ENCODE measurements at places on chromosomes 11 and 22. TPM values are rescaled to one million over a fixed set of nuclear protein-coding genes. Genes with fewer than 3 reads are reported as not detected.

OR6A2 gene
- total RNA-seq, result 0.56 TPM

LRRC56 gene
- total RNA-seq, result 2.6 TPM

MUC5AC gene
- not detected for total RNA-seq

BDNF gene
- total RNA-seq, result 0.42 TPM

DNA sequence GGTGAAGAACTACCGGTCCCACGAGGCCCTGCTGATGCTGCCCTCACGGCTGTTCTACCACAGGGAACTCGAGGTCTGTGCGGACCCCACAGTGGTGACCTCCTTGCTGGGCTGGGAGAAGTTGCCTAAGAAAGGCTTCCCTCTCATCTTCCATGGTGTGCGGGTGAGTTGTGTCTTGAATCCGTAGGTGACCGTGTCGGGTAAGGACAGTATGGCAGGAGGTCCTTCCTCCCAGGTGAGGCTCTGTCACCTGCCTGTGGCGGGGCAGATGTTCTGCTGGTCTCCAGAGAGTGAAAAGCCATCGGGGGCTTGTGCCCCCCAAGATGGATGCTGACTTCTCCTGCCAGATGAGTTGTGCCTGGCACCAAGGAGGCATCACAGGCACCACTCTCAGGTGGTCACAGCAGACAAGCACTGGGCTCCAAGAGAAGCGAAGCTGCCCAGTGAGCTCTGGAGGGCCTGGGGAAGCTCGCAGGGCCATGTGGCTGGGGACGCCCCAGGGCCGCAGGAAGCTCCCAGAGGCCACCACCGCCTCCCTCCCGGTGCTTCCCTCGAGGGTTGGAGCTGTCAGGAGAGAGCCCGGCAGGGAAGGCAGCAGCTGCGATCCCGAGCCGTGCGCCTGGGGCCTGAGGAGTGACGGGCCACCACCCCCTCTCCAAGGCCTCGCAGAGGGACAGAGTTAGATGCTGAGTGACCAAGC is 17.3 kb upstream of the PANX2 start:
- peak; percentile 14 for DNase-seq

DNA sequence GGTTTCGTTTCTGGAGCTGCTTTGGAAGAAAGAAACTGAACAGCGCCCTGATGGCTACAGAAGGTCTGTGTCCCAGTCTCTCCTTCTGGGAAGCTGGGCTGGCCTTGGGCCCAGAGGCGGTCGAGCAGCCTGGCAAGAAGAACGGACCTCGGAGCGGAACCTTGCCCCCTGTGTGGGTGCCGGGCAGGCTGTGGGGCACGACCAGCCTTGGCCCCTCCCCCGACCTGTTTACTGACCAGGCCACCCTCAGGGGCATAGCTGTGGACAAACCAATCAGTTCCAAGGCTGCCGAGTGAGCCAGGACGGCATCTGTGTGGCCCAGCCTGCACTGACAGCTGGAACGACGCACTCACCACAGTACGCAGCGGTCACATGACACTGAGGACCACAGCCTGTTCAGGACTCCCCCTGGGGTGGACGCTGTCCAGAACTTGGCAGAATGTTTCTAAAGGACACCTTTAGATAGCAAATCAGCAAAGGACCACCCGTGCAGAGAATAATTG is 7.2 kb downstream of the PIM3 start:
- peak; percentile 76 for DNase-seq

GRCh38 chr11:113417428-113417827 is 29.8 kb downstream of the ANKK1 start:
- no peak for DNase-seq

DNA sequence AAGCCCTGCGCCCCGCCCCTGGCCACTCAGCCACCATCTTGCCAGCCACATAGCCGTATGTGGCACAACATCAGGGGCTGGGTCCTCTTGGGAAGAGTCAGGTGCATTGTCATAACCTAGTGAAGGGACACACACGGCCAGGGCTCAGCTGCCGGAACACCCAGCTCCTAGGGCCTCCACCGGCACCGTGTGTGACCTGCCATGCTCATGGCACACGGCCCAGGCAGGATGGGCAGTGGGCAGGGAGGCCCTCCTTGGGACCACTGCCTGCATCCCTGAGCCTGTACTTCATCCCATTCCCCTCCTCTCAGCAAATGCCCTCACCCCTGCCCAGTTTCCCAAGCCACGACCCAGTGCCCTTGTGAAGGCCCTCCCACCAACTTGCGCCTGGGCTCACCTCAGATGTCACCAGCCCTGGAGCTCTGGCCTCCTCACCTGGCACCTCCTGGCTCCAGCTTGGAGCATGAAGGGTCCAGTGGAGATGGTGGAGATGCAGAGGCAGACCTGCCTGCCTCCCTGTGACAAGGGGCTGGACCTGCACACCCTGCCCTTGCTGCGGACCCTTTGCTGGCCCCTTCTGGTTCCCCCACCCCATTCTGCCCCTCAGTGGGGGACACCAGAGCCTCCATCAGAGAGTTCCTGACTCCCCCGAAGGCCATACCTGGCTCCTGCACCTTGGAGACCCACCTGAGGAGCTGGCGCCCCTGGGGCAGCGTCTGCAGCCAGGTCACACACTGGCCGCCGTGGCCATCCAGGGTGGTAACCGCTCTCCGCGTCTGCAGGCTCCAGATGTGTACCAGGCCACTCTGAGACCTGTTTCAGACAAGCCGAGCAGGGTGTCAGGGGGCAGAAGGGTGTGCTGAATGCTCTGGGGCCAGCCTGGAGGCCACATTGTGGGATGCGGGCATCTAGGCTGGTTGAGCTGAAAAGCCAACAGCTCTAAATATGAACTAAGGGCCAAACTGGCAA is 34.5 kb downstream of the GNB1L start:
- no peak for DNase-seq

DNA sequence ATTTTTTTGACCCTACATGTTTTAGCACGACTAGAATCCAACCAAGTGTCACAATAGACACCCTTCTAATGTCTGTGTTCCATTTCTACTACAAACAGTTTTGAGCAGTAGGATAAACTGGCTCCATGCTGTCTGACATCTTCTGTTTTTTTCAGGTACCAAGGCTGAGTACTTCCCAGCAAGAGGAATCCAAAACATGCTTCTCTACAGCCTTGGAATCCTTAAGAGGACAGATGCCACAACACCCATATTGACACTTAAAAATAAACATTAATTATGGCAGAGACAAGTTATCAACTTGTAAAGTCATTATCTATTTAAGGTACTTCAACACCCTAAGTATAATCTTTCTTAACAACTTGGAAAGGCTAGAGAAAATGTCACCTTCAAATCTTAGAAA is 54.2 kb downstream of the LGR4 start:
- DNase-seq, result no peak

DNA sequence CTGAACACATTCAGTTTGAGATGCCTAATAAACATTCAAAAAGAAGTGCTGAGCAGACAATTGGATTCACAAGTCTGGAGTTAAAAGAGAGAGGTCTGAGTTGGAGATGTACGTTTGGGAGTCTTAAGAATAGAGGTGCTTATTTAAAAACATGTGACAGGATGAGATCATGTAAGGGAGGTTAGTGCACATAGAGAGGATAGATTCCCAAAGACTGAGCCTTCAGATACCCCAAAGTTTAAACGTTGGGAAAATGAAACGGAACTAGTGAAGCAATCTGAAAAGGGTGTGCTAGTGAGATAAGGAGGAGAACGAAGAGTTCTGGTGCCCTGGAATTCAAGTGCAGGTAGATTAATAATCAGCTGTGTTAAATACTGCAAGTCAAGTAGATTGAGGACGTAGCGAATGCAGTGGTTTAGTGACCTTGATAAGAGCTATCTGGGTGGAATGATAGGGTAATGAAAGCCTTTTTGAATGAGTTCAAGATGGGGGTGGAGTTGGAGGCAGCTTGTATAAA is 63.7 kb downstream of the HIPK3 start:
- no peak for DNase-seq

DNA sequence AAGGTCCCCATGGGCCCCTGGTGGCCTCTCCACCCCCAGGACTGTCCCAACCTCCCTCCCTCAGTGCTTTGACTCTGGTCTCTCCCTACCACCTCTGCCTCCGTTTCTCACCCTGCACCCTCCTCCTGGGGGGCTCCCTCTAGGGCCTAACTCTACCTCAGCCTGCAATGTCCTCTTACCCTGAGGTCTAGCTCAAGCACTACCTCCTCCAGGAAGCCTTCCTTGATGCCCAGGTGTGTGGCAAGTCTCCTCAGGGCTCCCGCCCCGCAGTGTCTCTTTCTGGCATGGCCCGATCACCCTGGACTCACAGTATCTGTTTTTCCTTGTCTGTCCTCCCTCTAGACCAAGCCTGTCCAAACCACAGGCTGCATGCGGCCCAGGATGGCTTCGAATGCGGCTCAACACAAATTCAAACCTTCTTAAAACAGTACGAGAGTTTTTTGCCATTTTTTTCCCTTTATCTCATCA is 90.8 kb downstream of the PHF21B start:
- DNase-seq, result no peak

DNA sequence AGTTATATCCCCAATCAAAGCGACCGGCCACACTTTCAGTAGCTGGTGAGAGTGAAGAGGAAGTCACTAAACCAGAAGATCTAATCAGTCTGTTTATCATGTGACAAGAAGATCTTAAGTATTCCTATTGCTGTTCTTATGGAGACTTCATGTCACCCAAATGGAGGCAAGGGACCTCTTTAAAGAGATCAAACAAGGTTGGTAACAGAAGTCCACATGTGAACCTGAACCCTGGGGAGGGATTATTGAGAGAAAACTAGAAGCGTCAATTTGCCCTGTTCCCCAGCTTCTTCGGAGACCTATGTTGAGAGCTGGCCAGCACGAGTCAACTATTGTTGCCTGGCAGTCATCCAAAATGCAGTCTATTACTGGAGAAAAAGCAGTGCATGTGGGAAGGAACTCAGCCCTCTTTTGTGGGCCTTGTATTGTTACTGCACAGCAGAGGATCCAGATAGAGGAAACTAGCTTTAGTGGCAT is 76.9 kb upstream of the CTSC start:
- DNase-seq, result no peak

DNA sequence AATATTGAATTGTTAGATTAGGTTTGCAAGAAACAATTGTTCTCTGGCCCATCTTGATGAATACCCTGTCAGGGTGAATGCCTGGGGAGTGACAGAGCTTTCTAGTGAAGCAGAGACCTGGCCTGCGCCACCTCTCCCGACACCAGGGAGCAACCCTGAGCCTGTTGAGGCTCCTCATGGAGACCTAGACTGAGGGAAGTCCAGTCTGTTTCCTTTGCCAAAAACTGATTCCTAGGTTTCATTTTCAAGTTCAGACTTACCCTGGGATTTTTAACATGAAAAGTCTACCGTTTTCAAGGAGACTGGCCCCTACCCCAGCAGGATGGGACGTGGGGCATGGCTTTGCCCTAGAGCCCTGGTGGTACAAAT is 173.7 kb upstream of the SORL1-AS1 start:
- DNase-seq, result no peak

DNA sequence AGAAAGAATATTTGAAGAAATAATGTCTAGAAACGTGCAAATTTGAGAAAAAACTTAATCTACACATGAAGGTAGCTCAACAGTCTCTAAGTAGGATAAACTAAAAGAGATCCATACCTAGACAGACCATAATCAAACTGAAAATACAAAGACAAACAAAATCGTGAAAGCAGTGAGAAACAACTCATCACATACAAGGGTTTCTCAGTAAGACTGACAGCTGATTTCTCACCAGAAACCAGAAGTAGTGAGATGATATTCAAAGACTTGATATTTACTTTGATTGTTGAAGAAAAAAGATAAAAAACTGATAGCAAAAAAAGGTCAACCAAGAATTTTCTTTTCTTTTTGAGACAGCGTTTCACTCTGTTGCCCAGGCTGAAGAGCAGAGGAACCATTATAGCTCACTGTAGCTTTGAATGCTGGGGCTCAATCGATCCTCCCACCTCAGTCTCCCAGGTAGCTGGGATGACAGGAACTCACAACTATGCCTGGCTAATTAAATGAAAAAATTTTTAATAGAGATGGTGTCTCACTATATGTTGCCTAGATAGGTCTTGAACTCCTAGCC is 17.4 kb downstream of the NPAT start:
- DNase-seq, result no peak

- no peak for DNase-seq
These were observed 143.6 kb upstream of the ANO5 start for GRCh38 chr11:22049276-22049675.

GRCh38 chr11:61679893-61680621 is at the start of gene DAGLA:
Gene DAGLA, plus strand, starts transcription at chr11:61680391. Its CDS starts 39,765 bp downstream, at chr11:61720156.
- DNase-seq, result peak; percentile 85

DNA sequence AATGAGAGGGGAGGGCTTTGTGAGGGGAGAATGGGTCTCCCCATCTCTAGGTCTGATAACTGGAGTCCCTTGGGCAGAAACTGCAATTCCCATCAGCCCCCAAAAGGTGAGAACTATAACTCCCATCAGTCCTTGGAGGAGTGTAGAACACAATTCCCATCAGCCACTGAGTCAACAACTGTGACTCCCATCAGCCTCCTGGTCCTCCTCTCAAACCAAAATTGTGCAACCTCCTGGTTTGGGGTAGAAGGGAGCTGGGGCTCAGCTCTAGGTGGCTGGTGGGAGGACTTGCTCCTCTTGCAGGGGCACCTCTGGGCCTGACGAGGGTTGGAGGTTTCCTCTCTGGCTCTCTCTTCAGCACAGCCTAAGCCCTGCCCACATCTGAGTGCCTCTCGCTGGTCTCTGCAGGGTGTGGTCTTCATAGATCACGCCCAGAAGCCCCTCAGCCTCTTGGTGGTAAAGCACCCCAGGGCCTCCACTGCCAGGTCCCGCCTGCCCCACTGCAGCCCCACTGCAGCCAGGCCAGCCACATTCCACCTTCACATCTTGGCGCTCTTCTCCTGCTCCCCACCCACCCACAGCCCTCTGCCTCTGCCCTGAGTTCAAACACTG is 18.5 kb downstream of the SLC22A12 start:
- DNase-seq, result no peak

GRCh38 chr22:39021552-39022250 is 774 bp downstream of the APOBEC3D start:
- DNase-seq, result no peak

DNA sequence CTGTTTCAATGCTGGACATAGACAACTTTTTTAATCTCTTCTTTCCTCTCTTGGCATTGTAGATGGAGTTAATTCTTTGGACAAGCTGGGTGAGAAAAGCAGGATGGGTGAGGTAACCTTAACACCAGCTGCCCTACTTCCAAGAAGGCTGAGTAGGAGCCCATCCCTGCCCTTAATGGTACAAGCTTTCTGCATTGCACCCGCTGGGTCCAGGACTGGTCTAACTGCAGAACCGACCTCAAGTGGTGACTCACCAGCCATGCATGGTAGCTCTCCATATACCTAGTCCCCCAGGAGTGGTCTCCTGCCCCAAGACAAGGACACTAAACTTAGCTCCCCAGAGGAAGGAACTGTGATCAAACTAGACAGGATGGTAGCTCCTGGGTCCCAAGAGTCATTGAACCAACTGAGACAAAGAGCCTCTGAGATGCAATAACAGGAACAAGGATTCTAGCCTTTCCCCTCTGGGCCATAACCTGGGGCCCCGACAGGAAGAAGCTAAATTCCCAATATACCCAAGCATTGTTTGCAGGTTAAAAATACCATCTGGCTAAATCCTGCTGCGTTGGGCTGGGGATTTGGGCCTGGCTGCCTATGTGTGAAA is 32.1 kb downstream of the RPL27A start:
- DNase-seq, result no peak

DNA sequence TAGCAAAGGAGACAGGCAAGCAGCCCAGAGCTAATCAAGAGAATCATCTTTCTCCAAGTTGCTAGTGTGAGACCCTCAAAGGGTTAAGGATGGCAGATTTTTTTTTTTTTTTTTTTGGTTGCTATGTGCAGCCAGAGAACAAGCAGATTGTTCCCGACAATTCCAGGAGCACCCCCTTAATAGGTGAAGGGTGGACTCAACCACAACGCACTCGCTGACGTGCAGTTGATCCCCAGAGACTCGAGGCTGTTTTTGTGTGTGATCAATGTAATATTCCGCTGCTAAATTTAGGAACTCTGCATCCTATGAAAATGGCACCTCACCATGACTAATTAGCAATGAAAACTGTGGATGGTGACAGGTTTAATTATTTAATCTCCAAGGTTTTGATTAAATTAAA is 789.0 kb downstream of the KCNA4 start:
- peak; percentile 40 for DNase-seq
